ENCODE measurements at places on chromosomes 13 and 19.

DNA sequence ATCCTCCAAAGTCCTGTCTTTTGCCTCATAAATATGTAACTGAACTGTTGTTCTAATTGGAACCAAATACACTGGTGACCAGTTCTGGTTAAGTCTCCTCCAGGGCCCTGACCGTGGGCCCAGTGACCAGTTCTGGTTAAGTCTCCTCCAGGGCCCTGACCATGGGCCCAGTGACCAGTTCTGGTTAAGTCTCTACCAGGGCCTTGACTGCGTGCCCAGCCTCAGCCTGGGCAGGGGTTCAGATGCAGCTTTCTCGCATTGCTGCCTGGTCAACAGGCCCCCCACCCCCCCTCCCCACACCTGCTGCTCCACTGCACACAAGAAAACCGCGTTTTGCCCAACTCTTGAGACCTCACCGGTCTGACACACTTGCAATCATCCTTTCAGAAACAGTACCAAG is 3.8 kb upstream of the GRTP1 start:
- DNase-seq, result no peak

GRCh38 chr13:99636728-99637353 is 135.6 kb downstream of the TM9SF2 start:
- no peak for DNase-seq

DNA sequence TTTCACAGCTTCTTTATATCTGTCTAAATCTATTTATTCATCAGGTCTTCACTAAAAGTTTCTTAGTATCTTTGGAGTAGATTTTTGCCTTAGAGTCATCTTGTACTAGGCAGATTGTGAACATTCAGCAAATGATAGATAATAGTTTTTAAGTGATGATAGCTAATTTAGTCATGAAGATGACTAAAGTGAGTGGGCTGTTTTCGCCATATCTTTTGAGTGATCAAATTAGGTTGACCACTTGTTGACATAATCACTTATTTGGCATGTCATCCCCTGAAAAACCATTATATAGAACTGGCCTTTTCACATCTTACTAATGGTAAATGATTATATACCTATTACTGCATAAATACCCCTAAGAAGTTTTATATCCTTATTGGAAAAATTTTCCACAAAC is 999.2 kb downstream of the PCDH17 start:
- no peak for DNase-seq

DNA sequence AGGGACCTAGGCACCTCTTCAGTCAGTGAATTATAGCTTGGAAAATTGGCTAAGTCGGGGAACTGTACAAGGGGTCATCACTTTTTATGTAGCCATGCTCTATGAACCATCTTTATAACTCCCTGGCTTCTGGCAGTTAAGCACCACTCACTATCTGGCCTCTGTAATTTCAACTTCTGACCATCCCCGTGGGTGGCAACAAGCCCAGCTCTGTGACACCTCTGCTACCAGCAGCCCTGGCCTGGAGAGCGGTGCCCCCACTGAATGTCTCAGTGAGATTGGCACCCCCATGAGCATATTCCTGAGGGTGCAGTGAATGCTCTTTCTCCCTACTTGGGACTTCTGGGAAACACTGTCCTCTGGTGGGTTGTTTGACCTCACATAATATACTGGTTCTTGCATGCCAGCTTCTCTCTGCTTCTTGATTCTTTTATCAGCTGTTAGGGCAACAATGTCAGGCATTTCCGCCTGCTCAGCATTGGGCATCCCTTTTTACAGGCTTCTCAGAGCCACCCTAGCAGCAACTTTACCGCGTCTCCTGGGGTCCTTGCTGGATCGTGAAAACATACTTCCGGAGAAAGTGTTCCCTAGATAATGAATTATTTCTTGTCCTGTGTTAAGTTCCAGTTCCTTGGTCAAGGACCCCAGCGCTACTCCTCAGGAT is 10.4 kb downstream of the KL start:
- DNase-seq, result no peak

All from left forelimb (tissue), 1 donor.